ENCODE measurements at places on chromosomes 1 and 21.
A peak's percentile ranks its signal among the peaks of the same experiment; 100 is the strongest.

DNA sequence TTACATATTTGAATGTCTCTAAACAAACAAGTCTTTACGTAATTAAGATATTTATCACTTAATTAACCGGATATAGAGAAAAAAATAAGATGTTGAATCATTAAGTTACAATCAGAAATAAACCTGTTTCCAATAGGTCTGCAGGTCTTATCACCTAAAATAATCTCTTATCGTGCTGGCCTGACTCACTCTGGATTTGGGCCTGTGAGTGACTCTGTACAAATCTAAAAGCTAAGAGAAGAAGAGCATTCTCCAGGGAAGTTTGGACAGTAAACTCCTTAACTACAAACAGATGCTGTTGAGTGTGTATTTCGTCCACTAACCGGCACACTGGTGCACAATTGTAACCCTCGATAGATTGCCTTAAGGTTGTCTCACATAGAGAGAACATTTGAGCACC, 25.3 kb downstream of the CEP104 start:
- DNase-seq: no peak

- no peak for DNase-seq
These were observed 117.0 kb downstream of the NEK7 start for GRCh38 chr1:198273748-198274295.

DNA sequence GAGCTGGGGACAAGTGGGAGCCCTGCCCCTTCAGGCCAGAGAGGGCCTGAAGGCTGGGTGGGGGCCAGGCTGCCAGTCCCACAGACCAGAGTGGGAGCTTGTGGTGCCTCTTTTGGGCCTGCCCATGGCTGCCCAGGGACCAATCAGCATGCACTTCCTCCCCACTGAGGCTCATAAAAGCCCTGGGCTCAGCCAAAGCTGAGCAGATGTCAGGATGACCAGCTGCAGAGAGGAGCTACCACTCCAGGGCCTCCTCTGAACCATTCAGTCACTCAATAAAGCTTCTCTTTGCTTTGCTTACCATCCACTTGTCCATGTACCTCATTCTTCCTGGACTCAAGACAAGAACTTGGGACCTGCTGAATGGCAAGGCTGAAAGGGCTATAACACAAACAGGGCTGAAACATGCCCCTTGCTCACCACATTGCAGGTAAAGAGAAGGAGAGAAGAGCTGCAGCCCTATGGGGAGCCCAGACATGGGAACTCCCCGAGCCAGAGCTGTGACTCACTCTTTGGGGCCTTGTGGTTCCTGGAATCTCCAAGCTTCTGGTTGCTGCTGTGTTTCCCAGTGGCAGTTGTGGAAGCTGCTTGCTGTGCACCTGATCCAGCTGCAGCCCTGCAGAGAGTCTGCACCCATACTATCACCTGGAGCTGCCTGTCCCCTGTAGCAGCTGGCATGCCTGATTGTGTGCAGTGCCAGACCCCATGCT, 82.0 kb downstream of the OLFML3 start:
- DNase-seq: no peak

GRCh38 chr1:16076031-16076864, 2.8 kb upstream of the FAM131C start:
- peak; percentile 65 for DNase-seq

- DNase-seq: no peak
These were observed 64.6 kb upstream of the C1orf21 start for GRCh38 chr1:184322253-184322652.

- DNase-seq: no peak
These were observed 56.9 kb downstream of the TRABD2B start for GRCh38 chr1:47940326-47940725.

- DNase-seq: no peak
These were observed 436.7 kb upstream of the PRMT6 start for GRCh38 chr1:106619827-106620134.

DNA sequence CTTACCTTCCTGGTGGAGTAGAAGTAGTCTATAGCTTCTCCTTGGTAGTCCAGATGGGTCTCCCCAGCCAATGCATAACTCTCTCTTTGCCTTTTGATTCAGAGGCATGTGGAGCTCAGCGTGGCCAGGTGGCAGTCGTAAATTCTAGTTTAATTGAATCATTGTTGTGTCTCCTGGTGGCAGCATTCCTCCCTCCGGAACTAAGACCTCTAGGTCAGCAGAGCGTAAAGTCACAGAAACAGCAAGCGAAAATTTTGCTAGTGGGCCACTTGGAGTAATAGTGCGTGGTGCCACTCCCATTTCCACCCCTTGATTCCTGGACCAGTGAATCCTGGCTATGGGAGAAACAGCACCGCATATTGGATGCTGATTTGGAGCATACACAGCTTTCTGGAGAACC, 3.9 kb upstream of the TMPRSS2 start:
- DNase-seq: no peak

Measured in AG04449 (cell line).